ENCODE measurements at places on chromosomes 2 and 18.

DNA sequence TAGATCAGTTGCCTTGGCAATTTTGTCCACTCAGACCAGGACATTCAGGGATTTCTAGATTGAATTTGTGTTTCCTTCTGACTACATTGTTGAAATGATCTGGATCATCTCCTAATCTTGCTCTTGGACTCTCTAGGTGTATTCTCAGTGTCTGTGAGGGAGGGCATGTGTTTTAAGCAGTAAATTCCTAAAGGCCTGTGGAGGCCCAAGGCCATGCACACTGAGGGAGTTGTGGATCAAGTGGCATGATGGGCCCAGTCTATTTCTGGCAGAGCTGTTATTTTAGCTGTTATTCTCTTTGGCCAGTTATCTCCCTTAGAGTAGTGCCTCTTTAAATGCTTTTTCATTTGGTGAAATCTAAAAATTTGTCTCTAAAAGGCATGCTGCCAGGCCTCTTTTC is 144.9 kb downstream of the RPIA start:
- no peak for DNase-seq

DNA sequence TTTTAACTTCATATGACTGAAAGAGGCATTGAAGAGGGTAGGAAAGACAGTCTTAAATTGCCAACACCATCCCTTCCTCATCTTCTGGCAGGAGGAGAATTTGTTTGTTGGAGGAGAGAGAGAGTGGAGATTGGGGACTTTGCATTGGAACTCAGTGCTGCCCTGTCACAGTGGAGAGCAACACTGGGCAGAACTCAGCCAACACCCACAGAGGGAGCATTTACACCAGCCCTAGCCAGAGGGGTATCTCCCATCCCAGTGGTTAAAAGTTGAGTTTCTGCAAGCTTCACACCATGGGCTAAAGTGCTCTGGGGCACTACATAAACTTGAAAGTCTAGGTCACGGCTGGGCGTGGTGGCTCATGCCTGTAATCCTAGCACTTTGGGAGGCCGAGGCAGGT is 174.1 kb downstream of the ANKRD30B start:
- DNase-seq = no peak

GRCh38 chr2:64524604-64525316 is 632 bp downstream of the AFTPH start:
- DNase-seq = peak; percentile 12

GRCh38 chr2:26559556-26559955 is 81.6 kb downstream of the CIB4 start:
- DNase-seq = no peak

DNA sequence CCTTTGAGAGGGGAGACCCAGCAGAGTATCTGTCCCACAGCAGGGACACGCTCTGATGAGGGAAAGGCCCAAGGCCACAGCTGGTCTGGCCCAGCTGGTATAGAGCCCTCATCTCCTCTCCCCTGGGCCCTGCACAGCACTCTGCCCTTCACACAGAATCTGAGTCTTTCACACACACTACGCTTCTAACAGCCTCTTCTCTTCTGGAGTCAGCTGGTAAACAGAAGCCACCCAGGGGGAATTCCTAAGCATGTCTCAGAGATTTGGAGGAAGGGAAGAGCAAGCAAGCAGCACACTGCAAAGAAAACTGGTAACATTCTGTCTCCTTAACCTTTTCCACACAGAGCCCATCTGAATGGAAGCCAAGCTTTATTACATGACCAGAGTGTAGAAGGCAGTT is 121.1 kb upstream of the ACAA2 start:
- no peak for DNase-seq

- DNase-seq = no peak
Observed at GRCh38 chr18:3265564-3266033, 3.7 kb downstream of the MYL12B start.

Data from H4 (cell line).